Kidney epithelial cell (primary cell): ENCODE measurements at places on chromosomes 11 and 22. TPM values are rescaled to one million over a fixed set of nuclear protein-coding genes. Genes with fewer than 3 reads are reported as not detected.

- no peak for DNase-seq
Measured at GRCh38 chr11:35073691-35074419, 65.1 kb upstream of the CD44 start.

DNA sequence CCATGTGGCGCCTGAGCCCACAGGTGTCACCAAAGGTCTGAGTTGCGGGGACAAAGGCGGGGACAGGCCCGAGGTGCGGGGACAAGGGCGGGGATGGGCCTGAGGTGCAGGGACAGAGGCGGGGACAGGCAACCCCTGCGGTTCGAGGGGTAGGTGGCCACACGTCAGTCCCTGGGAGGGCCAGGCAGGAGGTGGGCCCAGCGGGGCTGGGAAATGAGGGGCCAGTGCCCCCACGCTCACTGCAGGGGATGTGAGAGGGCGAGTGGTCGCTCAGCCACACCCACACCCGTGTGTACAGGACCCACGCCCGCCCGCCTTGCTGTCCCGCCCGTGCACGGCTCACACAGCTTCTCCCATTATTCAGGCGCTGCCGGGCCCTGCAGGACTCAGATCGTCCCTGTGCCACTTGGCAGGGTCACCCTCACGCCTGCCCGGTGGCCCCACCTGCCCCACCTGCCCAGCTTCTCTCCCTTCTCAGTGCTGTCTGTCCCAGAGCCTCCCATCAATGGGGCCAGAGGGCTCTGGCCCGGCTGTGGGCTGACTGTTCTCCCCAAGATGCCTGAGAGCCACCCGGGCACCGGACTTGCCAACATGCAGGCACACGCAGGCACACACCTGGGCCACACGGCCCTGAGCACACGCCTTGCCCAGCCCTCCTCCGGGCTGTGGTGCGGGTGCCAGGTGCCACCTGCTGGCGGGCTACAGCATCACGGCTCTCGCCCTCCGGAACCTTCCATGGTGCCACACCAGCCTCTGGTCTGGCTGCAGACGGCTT is 14.2 kb upstream of the MUC6 start:
- no peak for DNase-seq

The TRPM5 gene
- total RNA-seq, result not detected in 2 replicates

DNA sequence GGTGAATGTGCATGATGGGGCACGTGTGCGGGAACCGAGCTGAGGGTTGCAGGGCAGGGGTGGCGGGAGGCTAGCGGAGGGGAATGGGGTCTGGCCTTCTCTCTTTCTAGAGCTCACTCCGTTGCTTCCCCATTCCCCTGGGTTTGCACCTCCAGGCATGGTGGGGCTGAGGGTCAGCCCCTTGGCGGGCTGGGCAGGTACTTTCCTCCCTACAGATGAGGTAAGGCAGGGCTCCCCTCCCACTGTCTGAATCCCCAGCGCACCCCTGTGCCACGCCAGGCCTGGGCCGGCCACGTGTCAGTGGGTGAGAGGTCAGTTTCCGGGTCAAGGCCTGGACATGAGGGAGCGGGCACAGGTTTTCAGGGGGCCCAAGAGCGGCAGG is 8.9 kb downstream of the SUSD2 start:
- no peak for DNase-seq

The LMO1 gene
- 0.50 and 0.75 TPM in 2 replicates for total RNA-seq

GRCh38 chr11:11931461-11932055 is 76.9 kb downstream of the DKK3 start:
- peak; percentile 10 for DNase-seq

GRCh38 chr22:27709919-27710675 is 91.5 kb downstream of the MN1 start:
- DNase-seq, result no peak

GRCh38 chr22:31579835-31580242 is 82.2 kb downstream of the PISD start:
- DNase-seq, result no peak

DNA sequence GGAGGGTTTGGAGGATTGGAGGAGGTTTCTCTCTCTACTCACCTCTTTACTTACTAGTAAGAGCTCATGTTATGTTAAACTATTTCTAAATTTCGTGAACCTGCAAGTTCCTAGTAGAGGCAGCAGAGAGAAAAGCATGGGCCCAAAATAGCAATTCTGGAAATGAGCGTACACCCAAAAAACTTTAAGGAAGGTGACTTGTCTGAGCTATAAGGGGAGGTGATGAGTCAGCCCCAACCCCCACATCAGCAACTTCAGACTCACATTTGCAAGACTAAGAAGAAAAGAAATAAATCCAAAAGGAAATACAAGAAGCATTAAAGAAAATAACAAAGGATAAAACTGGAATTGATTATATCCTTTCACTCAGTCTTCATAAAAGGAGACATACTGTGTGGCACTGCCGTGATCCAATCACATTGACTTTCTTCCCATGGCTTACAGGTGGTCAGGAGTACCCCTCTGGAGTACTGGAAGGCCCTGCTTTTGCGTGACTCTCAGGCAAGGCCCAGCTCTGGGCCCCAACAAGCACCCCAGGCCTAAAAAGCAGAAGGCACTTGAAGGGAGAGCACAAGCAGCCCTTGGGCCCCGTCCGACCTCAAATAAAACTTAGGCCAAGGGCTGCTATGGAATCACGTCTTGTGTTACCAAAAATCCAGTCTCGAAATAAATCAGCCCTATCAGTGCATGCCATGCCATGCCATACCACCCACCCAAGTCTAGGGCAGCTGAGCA is 14.3 kb downstream of the PACSIN2 start:
- no peak for DNase-seq

DNA sequence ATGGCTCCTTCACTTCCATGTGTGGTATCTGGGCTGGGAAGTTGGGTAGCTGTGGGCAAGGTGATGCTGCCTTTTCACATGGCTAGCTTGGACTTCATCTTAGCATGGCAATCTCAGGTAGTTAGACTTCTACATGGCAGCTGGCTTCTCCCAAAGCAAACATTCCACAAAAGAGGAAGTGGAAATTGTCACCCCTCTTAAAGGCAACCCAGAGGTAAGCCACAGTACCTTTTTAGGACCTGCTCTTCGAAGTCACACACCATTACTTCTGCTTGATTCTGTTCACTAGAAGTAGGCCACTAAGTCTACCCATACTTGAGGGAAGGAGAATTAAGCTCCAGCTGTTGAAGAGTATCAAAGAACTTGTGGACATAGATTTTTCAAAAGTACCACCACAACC is 25.9 kb downstream of the TUG1 start:
- no peak for DNase-seq

- no peak for DNase-seq
Measured at GRCh38 chr22:19059481-19060278, 62.5 kb downstream of the DGCR2 start.

DNA sequence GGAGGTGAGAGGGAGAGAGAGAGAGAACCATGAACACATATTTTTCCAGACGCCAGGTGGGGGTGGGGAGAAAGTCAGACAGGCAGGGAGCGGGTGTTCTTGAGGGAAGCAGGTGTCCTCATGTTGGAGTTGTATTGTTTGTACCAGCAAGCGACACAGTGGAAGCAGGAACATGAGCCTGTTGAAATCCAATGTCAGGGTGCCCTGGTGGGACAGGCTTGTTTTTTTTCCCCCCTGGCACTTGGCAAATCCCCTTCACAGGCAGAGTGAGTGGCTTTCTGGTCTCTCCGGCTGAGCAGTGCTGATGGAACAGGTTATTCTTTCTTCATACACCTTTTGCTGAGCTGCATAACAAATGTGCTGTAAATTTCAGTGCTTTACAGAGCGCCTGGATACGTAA is 125.6 kb downstream of the GRIK4 start:
- no peak for DNase-seq

The GLYATL1 gene
- 0.84 and 2.1 TPM in 2 replicates for total RNA-seq

DNA sequence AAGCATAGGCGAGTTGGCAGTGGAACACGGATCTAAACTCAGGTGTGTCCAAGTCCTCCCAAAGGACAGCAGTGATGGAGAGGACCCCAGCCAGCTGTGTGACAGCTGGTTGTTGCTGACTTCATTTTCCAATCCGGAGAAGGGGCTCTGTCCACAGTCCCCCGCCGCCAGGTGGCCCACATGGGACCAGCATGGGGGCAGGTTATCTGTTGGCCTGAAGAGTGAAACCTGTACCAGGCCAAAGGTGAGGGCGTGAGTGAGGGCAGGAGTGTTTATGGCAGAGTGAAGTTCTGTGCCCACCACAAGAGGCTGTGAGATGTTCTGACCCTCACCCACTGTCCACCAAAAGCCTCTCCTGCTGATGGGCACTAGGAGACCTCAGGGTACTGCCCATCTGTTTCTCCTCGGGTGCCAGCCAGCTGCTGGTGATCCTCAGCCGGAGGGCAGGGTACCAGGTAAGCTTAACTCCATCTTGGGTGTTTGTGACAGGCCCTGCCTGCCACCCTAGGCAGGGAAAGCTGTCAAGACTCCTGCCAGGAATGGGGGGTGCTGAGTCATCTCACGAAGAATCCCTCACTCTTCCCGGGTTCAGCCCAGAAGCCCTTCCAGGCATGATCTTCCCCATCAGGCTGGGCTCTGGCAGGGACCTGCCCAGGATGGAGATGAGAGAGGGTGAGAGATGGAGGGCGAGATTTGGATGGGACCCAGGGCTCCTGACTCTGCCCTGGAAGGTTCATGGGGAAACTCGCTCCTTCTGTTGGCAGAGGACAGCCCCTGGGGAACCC is 15.5 kb upstream of the TAB1 start:
- no peak for DNase-seq

DNA sequence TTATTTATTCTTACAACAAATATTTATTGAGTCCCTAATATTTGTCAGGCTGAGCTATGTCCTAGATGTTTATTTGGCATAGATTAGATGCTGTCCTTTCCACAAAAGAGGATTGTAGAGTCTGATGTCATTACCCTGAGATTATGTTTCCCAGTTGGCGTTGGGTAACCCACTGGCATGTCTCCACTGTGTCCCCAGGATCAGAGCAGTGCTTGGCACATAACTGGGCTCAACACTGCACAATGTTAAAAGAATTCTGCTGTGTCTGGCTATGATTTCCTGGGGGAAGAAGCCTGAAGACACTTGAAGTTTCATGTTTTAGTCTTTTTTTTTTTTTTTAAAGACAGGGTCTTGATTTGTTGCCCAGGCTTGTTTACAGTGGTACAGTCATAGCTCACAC is 4.0 kb downstream of the RCN1 start:
- DNase-seq, result no peak

GRCh38 chr11:122038543-122038942 is 77.5 kb downstream of the BLID start:
- peak; percentile 51 for DNase-seq

The ZNRD2 gene
- total RNA-seq, result 67.3 and 91.6 TPM in 2 replicates

The SPDYC gene
- not detected in 2 replicates for total RNA-seq

GRCh38 chr11:13221722-13222121 is 55.9 kb upstream of the BMAL1 start:
- DNase-seq, result no peak

GRCh38 chr11:1353383-1354124 is 36.2 kb upstream of the BRSK2 start:
- DNase-seq, result no peak

The BDNF gene
- total RNA-seq, result 4.3 and 4.8 TPM in 2 replicates

The GRM5 gene
- total RNA-seq, result 0.17 and 0.34 TPM in 2 replicates

The OR5D16 gene
- not detected in 2 replicates for total RNA-seq

The NPTXR gene
- 2.4 and 5.4 TPM in 2 replicates for total RNA-seq

GRCh38 chr11:106497822-106498221 is 420.4 kb downstream of the AASDHPPT start:
- no peak for DNase-seq

DNA sequence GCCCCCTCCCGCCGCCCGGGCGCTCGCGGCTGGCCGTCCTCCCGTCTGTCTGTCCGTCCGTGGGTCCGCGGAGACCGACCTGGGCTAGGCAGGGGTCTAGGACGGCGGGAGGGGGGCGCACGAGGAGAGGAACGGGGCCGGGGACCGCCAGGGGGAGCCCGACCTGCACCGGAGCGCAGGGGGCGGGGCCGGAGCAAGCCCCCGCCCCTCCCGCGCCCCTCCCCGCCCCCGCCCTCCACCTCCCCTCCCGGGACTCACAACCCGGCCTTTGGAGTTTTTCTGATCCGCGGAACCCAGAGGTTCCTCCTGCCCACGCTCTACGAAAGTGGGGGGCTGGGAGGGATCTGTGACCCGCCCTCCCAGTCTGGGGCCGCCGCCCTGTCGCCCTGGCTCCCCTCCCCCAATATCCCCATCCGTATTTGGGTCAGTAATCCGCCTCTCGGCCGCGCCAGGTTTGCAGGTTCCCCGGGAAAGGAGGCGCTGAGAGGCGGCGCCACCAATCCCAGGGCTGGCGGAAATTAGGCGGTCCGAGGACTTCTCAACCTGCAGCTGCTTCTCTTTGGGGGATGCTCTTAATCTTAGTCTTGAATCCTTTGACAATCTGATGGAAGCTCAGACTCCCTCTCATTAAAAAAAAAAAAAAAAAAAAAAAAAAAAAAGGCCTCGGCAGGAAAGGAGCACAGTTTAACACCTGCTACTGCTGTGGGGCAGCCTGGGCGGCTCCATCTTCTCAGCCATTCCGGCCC is 925 bp upstream of the KCNJ11 start:
- DNase-seq, result no peak

DNA sequence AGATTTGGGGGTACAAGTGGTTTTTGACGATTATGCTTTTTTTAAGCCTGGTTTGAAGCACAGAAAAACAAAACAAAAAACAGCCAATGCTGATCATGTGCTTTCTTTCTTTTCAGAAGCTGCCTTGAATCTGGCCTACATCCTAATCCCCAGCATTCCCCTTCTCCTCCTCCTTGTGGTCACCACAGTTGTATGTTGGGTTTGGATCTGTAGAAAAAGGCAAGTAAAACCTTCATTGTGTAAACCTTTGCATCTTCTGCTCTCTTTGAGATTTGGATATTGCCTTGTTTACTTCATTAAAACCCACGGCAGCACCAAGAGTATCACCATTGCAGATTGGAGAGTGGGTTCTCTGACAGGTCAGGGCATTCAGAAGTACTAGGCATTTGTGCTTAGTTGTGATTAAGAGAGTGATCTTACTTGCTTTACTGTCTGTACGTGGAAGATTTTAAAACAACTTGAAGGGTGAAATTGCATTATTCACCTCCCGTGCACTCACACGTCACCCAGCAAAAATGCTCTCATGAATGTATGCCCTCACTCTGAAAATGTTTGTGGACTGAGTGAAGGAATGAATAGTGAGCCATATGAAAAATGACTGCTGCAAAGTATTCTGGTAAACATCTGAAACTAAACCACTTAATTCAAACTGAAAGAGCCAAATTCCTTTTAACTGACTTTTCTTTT is 17.0 kb downstream of the LAYN start:
- DNase-seq, result peak; percentile 43

The VPREB1 gene
- not detected in 2 replicates for total RNA-seq

DNA sequence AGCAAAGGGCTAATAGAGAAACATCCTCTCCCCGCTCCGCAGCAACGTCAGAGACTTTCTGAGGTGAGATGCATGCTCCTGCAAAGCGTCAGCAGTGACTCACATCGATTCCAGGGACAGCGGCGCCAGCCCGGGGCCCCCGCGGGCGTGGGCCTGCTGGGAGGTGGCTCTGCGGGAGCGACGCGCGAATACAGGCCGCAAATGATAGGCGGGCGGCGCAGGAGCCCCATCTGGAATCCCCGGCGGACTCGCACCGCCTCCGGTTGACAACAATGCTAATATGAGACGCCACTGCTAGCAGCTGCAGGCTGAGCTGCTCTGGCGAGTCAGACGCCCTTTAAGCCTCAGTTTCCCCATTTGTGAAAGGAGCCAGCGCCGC is 557 bp downstream of the RANGAP1 start:
- peak; percentile 60 for DNase-seq
